ENCODE measurements at places on chromosomes 5 and 9. TPM values are rescaled to one million over a fixed set of nuclear protein-coding genes. Genes with fewer than 3 reads are reported as not detected.

The SEMA5A gene
- total RNA-seq: 1.2 TPM

The IGIP gene
- total RNA-seq: 7.5 TPM

The SLC34A3 gene
- not detected for total RNA-seq

The ARAP3 gene
- total RNA-seq: 19.8 TPM

GRCh38 chr9:72907421-72907820 lies 45.4 kb downstream of the ALDH1A1 start:
- DNase-seq: no peak

GRCh38 chr9:962023-962422 lies 14.4 kb upstream of the DMRT3 start:
- DNase-seq: peak; percentile 22

DNA sequence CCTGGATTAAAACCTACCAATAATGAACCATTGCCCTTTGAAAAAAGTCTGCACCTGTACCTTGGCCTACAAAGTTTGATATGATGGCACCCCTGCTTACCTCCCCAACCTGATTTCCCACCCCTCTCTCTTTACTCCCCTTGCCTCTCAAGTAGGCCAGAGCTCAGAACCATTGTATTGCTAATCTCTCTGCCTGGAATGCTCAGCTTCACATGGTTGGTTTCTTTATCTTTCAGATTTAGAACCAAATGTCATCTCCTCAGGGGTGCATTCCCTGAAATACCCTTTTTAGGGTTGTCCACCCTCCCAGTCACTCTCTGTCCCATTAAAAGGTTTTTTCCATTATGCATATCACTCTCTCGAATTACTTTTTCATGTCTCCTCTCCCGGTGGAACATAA lies 116.6 kb upstream of the VCAN start:
- DNase-seq: no peak

- no peak for DNase-seq
Observed at GRCh38 chr5:34450338-34450737, 205.8 kb upstream of the RAI14 start.

- DNase-seq: no peak
Observed at GRCh38 chr5:137372773-137373160, 126.4 kb downstream of the SPOCK1 start.

The RNF183 gene
- total RNA-seq: not detected

DNA sequence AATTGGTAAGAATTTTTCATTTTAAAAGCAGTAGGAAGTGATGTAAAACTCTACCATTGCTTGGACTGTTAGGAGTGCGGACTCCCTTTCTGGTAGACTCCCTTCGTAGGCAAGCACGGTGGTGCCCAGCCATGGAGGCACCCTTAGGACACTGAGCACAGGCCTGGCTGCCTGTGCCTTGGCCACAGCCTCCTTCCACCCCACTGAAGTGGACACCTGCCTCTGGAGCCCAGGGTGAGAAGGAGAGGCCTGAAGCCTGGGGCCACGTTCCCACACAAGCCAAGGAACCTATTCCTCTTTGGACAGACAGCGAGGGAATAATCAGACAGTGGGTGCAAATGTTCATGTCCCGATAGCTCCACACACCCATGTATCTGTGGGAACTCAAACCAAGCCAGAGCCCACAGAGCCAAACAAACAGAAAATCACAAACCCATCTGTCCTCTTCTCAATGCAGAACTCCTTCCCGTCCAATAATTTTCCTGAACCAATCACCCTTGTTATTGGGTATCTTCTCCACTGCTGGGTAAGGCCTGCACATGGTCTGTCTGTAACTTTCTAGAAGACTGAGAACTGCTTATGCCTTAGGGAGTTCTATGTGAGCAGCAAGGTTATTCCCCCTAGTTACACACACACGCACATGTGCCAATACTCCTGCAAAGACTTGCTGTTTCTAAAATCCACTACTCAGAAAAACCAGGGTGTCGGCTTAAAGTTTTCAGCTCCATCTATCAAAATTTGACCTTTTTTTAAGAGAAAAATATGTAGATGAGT lies 45.2 kb downstream of the UBE2QL1 start:
- no peak for DNase-seq

The CORO2A gene
- total RNA-seq: 3.4 TPM

The FAT2 gene
- total RNA-seq: 9.9 TPM

The CCDC192 gene
- not detected for total RNA-seq

- no peak for DNase-seq
Observed at GRCh38 chr9:134392900-134393299, 66.6 kb downstream of the RXRA start.

The FBP2 gene
- total RNA-seq: not detected

DNA sequence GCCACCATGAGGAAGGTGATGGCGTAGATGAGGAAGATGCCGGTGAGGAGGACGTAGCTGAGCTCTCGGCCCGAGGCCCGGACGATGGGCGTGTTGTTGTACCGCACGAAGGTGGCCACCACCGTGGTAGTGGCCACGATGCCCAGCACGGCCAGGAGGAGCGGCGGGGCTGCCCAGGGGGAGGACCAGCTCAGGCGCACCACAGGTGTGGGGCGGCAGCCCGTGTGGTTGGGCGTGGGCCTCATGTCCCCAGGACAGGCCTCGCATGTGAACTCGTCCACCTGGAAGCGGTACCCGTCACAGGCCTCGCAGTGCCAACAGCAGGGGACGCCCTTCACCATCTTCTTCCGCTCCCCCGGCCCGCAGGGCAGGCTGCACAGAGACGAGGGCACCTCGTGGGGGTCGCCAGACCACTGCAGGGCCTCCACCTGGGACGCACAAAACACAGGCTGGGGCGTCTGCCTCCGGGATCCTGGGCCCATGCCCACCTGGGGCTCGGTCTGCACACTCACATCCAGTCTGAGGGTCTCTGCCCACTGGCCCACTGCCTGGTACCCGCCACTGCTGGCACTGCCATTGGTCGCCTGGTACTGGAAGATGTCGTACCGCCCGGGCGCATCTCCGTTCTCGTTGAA lies 8.7 kb downstream of the GRM6 start:
- no peak for DNase-seq

DNA sequence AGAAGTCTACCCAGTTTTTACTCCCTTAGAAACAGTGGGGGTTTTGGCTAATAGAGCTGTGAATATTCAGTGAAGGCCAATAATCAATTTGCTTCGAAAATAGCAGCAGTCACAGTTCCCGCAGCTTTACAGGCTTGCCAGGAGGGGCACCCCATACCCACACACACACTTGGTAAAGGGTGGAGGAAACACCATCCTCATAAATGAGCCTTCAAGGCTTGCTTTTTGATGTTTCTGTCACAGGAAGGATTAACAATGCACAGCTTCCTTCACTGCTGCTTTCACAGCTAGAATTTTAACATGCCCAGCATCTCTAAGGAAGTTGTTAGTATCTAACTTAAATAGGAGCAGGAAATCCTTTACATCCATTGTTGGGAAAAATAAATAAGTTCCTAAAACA lies 1247.5 kb upstream of the C9orf72 start:
- no peak for DNase-seq

GRCh38 chr5:85069659-85070640 lies 685.3 kb upstream of the EDIL3 start:
- no peak for DNase-seq

DNA sequence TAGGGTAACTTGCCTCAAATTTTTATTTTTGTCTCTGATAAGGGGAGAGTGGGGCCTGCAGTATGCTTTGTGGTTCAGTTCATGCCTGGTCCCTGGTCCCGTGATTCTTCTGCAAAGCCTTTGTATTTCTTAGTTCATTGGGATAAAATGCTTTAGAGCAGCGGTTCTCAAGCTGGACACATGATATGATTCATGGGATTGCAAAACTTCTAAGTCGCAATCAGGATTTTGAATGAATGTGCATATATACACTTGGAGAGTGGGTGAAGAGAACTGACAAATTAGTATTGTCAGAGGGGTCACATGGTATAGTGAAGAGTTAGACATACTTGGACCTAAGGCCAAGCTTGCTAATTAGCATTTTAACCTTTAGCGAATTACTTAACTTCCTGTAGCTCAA lies 265.4 kb upstream of the KLF9 start:
- DNase-seq: peak; percentile 81

- no peak for DNase-seq
Observed at GRCh38 chr5:39674209-39675082, 249.7 kb upstream of the DAB2 start.

The FOXD4L3 gene
- total RNA-seq: 0.96 TPM

The ADAMTSL1 gene
- not detected for total RNA-seq

DNA sequence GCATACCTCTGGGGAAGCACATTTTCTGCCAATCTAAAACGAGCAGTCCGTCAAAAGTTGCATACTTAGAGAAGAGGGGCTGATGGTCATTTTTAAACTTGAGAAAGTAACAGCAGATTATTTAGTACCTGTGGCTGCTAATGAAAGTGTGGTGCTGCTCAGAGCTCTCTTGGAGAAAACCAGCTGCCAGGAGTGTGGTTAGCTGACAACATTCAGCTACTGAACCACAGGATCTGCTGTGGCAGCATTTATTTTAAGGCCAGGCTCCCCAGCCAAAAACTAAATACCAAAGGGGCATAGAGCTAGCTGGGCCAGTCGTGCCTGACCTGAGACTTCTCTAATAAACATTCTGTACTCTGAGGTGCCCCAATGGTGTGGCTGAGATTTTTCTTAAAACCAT lies 203.6 kb downstream of the EDIL3 start:
- DNase-seq: no peak

- no peak for DNase-seq
Observed at GRCh38 chr5:167639766-167640165, 651.7 kb upstream of the WWC1 start.

GRCh38 chr9:72858089-72858912 lies 94.6 kb downstream of the ALDH1A1 start:
- peak; percentile 5 for DNase-seq

DNA sequence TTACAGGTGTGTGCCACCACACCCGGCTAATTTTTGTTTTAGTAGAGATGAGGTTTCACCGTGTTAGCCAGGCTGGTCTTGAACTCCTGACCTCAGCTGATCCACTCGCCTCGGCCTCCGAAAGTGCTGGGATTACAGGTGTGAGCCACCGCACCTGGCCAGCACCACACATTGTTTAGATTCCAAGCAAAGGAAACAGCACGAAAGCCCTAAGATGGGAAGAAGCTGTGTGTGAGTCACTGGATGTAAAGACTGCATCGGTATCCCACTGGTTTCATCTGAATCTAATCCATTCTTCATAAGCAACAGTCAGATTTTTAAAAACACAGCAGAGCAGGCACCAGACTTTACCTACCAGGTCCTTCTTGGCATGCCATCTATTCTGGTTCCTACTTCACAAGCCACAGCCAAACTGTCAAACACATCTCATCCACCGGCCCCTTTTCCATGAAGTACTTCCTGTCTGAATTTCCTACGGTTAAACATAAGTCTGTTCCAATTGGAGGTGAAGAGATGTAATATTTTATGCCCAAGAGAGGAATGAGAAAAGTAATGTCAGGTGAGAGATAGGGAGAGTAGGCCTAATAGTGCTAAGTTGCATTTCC lies 17.4 kb downstream of the UBTD2 start:
- peak; percentile 24 for DNase-seq

DNA sequence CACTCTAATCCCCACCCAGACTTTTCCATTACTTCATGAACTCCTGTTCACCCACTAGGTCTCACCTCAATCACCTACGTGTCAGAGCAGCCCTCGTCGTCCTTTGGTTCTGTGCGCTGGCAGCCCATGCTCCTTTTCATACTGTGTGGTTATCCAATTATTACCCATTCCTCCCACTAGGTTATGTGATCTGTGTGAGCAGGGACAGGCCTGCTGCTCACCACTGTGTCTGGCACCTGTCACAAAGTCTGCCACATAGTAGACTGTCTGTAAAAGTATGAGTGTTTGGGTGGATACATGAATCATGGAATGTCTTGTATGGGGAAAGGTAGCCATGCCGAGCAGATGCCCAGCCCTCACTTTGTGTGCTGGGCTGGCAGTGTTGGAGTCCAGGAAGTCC lies 12.1 kb upstream of the SMAD5 start:
- DNase-seq: no peak

GRCh38 chr9:111621895-111622480 lies 9.1 kb upstream of the DNAJC25 start:
- peak; percentile 58 for DNase-seq

- peak; percentile 55 for DNase-seq
Observed at GRCh38 chr9:129996161-129996830, 46.7 kb downstream of the FNBP1 start.

The GFI1B gene
- not detected for total RNA-seq

The PRXL2C gene
- total RNA-seq: 17.0 TPM

The PLAC8L1 gene
- total RNA-seq: 3.0 TPM

The TOMM5 gene
- total RNA-seq: 151 TPM

- DNase-seq: no peak
Observed at GRCh38 chr9:83537331-83538171, 650 bp downstream of the FRMD3 start.

DNA sequence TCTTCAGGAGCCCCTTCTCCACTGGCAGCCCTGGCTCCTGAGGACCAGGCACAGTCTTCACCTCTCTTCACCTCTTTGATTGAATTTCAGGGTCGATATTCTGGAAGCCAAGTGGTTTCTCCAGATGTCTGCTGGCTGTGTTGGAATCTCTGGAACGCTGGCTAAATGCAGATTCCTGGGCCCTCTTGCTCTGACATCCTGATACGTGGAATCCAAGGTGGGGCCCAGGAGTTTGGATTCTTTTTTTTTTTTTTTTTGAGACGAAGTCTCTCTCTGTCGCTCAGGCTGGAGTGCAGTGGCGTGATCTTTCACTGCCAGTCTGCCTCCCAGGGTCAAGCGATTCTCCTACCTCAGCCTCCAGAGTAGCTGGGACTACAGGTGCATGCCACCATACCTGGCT lies 26.8 kb upstream of the IER5L start:
- no peak for DNase-seq

- DNase-seq: no peak
Observed at GRCh38 chr9:29697011-29697410, 2123.7 kb upstream of the C9orf72 start.

DNA sequence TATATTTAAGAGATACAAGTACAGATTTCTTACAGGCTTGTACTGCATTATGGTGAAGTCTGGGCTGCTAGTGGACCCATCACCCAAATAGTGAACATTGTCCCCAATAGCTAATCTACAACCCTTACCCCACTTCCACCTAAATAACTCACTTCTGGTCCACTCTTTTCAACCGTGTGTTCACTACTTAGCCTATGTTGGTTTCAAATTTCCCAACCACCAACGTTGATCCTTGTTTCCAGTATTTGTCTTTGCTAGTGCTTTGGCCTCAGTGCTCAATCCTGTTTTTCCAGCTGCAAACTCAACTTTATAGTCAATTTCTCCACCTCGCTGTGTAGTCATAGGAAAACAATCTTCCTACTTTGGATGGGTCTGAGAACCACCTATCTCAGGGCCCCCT lies 45.3 kb upstream of the TTC39B start:
- DNase-seq: no peak
